Right atrium auricular region (tissue), 2 donors: ENCODE measurements at places on chromosomes 7 and 10.

DNA sequence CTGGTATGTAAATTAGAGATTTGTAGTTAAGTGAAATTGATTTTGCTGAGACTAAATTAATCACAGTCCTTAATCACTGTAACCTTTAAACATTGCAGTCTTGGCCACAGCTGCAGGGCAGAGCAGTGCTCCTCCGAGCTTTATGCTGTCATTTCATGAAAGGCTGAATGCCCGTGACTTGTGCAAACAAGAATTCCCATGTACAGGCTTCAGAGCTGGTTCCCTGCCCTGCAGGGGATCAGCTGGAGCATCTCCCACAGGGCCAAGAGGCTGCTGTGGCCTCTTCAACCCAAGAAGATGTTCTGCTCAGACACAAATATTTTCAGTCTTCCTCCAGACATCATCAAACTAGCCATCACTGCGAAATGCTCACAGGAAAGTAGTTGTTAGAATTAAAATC, 419.1 kb downstream of the AUTS2 start:
- no peak for DNase-seq

- DNase-seq: no peak
Measured at GRCh38 chr7:12567015-12567414, 3.5 kb upstream of the SCIN start.

- peak; percentile 85 for DNase-seq
Measured at GRCh38 chr7:76296743-76297740, 5.4 kb upstream of the HSPB1 start.

GRCh38 chr10:130757821-130758489, 553.6 kb downstream of the TCERG1L start:
- no peak for DNase-seq

GRCh38 chr7:133860628-133861335, 266.4 kb upstream of the LRGUK start:
- no peak for DNase-seq
